Chondrocyte (in vitro differentiated cells): ENCODE measurements at places on chromosomes 5 and 9. TPM values are rescaled to one million over a fixed set of nuclear protein-coding genes. Genes with fewer than 3 reads are reported as not detected.

- peak overlapping the region; percentile 64 for H3K27ac ChIP-seq
- H3K27me3 ChIP-seq = no peaks in the 10 kb centered on the region
- H3K36me3 ChIP-seq = no peaks in the 10 kb centered on the region
- peaks cover 31% of the 10 kb centered on the region for H3K4me1 ChIP-seq
- DNase-seq = no peak
These were observed 125.9 kb upstream of the ANKRD55 start for GRCh38 chr5:56358703-56359681.

GRCh38 chr5:128905568-128906110, 59.6 kb upstream of the SLC27A6 start:
- H3K36me3 ChIP-seq = no peaks in the 10 kb centered on the region
- DNase-seq = no peak
- H3K4me1 ChIP-seq = no peaks in the 10 kb centered on the region
- no peak overlapping the region for H3K4me3 ChIP-seq
- peaks cover 16% of the 10 kb centered on the region for H3K27me3 ChIP-seq
- no peak overlapping the region for H3K27ac ChIP-seq

Gene NR6A1
- total RNA-seq = 0.39 to 0.77 TPM (median 0.56 TPM) in 3 replicates

GRCh38 chr5:39151745-39152144, 67.6 kb downstream of the FYB1 start:
- DNase-seq = no peak
- no peak overlapping the region for H3K27ac ChIP-seq
- no peaks in the 10 kb centered on the region for H3K36me3 ChIP-seq
- no peaks in the 10 kb centered on the region for H3K4me1 ChIP-seq

DNA sequence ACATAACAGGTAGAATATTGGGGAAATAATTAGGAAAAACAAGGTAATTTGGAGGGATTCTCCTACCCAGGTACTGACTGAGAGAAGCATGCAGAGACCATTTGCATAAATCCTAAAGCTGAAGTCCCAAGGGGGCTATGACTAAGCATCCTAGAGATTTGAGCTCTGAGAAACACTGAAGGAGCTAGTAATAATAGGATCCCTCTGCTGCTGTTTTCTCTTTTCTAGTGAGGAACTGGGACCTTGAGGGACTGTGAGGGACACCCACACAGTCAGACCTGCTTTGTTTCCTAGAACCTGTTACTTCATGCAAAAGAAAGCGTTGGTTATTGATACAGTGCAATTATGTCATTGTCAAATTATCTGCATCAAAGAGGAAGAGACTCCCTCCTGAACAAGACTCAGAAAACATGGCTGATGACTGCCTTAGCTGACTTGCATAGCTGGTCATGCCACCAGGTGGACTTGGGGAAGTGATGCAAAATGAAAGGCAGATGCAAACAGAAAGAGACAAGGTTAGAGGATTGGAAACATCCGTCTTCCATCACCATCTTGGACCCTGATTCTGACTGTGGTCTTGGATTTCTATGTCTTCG, 335.4 kb downstream of the NTRK2 start:
- H3K36me3 ChIP-seq = peaks cover 7% of the 10 kb centered on the region
- DNase-seq = no peak
- no peak overlapping the region for H3K4me3 ChIP-seq
- no peak overlapping the region for H3K27ac ChIP-seq

Gene TAF11L5
- not detected in 3 replicates for total RNA-seq

DNA sequence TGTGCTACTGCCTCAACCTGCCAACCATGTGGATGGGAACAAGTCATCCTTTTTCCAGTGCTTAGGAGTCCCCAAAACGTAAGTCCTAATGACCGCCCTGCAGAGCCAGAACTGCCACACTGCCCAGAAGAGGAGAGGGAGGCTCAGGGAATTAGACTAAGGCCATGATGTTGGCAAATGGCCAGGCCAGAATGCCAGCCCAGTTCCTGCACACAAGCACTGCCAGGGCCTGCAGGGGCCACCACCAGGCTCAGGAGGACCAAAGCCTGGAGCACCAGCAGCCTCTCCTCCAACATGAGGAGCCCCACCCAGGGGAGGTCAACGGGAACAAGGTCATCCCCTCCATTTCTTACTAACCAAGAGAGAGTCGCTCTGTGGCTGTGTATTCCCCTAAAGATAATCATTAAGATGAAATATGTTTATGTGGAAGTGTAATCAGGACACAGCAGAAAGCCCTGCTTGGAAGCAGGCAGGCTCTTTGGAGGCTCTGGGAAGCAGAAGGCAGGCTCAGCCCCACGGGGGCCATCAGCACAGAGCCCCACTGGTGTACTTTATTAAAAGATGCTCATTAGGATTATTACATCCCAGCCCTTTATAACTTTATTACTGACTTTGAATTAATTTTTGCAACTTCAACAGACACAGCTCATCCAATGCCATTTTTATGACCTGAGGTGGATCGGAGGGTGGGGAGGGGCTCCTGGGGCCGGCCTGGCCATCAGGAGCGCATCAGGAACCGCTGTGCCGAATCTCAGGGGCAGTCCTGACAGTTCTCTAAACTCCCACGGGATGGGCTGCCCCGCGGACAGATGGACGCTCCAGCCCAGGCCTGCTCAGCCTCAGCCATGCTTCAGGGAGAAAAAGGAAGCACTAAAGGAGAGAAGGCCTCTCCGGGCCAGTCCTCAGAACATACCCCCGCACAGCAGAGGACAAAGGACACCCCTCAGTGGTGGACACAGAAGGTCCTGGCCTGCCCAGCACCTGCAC, 127.0 kb downstream of the ADAMTS2 start:
- no peak for DNase-seq
- peaks cover 4% of the 10 kb centered on the region for H3K36me3 ChIP-seq
- H3K27ac ChIP-seq = no peak overlapping the region

DNA sequence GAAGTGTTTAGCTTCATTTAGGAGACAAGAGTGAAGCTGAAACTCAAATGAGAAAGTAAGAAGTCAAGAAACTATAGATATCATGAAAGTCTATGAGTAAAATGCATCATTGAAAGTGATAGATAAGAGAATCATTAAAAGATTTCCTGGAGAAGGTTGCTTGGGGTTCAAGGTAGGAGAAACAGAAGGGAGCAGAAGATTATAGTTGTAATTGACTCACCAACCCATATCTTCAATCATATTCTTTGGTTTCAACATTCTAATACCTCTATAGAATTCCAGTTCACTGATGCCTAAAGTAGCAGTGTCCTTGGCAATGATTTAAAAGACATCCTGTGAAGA, 365.7 kb upstream of the RIOK2 start:
- H3K27me3 ChIP-seq = no peaks in the 10 kb centered on the region
- H3K27ac ChIP-seq = no peak overlapping the region
- no peak overlapping the region for H3K4me3 ChIP-seq
- no peaks in the 10 kb centered on the region for H3K4me1 ChIP-seq
- H3K36me3 ChIP-seq = no peaks in the 10 kb centered on the region
- DNase-seq = no peak

- H3K36me3 ChIP-seq = peaks cover 38% of the 10 kb centered on the region
- DNase-seq = no peak
These were observed 69.0 kb upstream of the GLRX start for GRCh38 chr5:95891499-95891898.

DNA sequence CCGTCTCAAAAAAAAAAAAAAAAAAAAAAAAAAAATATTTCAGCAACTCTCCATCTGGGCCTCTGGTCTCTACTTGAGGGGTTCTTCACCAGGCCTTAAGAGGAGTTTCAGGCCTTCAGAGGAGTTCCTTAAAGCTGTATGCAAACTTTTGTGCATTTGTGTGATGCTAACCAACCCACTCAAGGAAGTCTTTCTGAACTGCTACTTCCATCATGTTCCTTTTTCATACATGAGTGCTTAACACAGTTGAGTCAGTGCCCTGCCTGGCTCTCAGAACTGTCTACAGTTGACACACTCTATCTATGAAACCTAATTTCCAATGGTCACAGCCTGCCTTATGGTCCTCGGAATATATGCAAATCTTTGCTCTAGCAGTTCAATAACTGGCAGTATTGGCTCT, 146.5 kb downstream of the MEF2C start:
- H3K27me3 ChIP-seq = no peaks in the 10 kb centered on the region
- peaks cover 16% of the 10 kb centered on the region for H3K4me1 ChIP-seq
- H3K36me3 ChIP-seq = peaks cover 5% of the 10 kb centered on the region
- DNase-seq = no peak
- no peak overlapping the region for H3K27ac ChIP-seq
- H3K4me3 ChIP-seq = no peak overlapping the region

Gene ARSI
- total RNA-seq = 1.9 to 2.4 TPM (median 2.4 TPM) in 3 replicates

Gene WDR31
- 1.7 to 2.4 TPM (median 1.8 TPM) in 3 replicates for total RNA-seq

Gene MAMDC4
- 7.7 to 9.2 TPM (median 7.7 TPM) in 3 replicates for total RNA-seq

Gene WWC1
- 2.1 to 4.9 TPM (median 2.1 TPM) in 3 replicates for total RNA-seq
